ENCODE measurements at places on chromosomes 3 and 15.

DNA sequence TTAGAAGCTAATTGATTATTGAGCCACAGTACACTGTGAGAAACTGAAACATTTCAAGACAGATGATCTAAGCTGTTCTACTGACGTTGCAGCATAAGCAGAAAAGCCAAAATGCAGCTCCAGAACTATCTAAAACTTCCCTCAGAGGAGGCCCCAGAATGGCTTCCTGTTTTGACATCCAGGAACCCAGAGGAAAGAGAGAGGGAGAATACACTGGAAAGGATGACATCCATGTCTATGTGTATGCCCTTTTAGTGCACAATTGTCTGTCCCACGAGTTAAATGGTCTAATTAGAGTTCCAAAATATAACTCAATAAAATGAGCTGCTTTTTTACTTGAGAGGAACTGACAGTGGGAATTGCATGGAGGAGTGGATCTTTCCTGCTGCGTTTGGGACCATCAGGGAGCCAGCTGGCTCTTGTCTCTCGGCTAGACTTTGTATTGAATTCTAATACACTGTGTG is 688.1 kb downstream of the ZNF385D start:
- DNase-seq, result no peak

GRCh38 chr3:59854061-59854709 is 804.4 kb upstream of the CFAP20DC start:
- no peak for DNase-seq

DNA sequence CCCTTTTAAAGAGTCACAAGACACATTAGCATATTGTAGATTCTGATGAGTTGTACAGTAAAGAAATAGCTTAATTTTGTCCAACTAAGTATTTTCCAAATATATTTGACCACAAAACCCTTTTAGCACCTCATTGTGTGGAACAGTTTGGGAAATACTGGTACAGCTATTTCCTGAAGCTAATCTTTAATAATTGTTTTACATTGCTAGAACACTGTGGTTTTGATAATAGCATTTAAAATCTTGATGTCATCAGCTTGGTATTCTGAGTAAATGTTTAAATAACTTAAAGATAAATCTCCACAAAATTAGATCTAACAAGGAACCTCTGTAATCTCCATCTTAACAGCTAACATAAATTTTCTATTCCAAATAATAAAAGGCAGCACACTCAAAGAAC is 140.0 kb upstream of the MLF1 start:
- DNase-seq, result no peak

DNA sequence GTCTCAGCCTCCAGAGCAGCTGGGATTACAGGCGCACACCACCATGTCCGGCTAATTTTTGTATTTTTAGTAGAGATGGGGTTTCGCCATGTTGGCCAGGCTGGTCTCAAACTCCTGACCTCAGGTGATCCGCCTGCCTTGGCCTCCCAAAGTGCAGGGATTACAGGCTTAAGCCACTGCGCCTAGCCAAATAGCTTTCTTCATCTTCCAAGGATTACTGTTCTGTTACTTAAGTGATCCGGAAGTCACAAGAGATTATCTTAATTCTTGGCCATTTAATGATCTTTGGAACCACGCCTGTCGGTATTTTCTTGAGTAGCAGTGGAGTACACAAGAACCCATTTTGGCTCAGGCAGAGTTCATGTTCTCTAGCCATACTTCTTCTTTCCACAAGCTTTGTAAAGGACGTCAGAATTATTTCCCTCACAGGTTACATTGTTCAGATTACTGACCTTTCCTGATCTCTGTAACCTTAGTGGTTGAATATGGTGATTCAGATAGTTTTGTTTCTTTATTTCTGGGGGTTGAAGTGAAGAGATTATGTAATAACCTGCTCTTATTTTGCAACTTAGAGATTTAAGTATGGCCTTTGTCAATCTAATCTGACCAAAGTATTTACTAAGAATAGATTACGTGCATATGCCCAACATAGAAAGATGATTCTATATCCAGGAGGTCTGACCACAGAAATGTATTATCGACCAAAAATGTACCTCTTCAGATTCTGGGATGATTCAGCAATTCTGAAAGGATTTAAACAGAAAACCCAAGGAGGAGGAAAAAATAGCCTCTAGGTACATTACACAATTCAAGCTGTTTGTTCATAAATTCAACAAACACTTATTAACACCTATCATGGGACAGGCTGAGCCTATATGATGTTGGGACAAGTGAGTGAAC is 132.2 kb downstream of the GREM1 start:
- DNase-seq, result no peak

DNA sequence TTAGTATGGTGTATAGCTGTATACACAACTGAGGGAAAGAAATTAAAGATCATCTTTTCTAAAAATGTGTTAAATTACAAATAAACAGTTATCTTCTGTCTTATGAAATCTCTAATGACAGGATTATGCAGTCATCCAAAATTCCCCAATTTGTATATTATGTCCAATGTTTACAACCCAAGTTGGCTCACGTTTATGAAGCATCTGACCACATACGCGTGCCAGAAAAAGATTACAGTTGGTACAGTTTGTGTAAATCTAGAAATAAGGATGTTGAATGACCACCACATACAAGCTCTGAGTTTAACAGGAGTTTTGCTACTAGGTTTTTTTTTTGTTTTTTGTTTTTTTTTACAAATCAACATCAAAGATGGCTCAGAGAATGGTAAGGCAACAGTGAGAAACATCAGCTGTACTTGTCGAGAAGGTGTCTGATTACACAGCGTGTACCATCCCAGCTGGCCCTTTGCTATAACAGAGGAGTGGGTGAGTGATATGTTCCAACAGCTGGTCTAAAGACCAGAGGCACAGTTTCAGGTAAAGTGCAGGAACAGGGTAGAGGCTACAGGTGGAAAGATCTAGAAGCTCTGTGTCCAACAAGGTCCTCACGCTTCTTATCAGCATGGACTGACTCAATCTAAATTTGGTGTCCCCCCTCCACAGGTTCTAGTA is 47.1 kb downstream of the USF3 start:
- no peak for DNase-seq

GRCh38 chr3:149152420-149152819 is 23.0 kb downstream of the HPS3 start:
- DNase-seq, result no peak

DNA sequence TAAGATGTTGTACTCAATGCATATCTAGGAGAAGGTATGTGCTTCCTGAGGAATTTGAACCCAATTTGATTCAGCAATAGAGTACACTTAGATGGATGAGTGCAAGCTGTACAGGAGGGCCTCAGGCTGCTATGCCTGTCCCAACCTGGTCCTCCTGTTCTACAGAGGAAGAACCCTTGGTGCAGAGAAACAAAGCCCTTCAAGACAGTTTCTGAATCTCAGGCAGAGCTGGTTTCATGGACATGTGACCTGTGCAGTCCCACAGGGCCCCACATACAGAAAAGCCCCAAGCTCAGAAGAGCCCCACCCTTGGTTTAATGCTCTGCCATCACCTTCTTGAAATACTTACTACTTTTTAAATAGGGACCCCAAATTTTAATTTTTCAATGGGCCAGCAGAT is 15.3 kb downstream of the FOXP1 start:
- DNase-seq, result no peak

GRCh38 chr15:57460208-57460816 is 84.0 kb downstream of the CGNL1 start:
- DNase-seq, result no peak

- DNase-seq, result no peak
Measured at GRCh38 chr3:55859305-55859704, 372.2 kb upstream of the WNT5A start.

DNA sequence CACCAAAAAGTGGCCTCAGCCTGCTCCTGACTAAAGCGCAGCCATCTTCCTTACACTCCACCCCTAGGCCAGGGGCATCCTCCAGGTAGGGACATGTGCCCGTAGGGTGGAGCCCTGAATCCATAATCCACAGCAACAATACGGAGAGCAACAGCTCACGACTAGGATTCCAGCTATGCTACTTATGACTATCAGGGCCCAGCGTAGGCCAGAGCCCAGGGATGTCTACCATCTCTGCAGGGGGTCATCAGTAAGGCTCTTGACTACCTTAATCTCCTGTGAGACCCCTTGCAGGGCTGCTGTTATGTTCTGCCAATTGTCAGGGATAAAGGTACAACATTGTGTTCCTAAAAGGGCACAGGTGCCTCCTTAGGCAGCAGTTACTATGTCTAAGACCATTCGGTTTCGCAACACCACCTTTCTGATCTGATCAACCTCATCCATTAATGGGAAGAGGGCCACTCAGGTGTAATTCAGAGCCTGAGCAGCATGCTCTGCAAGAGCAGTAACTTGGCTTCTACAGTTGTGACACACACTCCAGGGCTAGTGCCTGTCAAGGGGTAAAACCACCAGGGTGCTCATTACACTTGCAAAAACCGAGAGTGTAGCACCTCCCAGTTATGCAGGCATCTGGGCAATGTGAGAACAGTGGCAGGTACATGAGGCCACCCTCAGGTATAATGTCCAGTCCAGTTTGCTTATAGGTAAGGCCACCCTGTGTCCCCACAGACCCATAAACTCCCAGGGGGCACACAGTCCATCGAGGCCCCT is 11.0 kb downstream of the CCRL2 start:
- no peak for DNase-seq

GRCh38 chr15:99427210-99427609 is 138.6 kb upstream of the MEF2A start:
- DNase-seq, result no peak

- no peak for DNase-seq
Measured at GRCh38 chr15:75069301-75069925, 46.0 kb downstream of the PPCDC start.

- no peak for DNase-seq
Measured at GRCh38 chr15:40183636-40184463, 23.0 kb downstream of the BUB1B start.

- DNase-seq, result no peak
Measured at GRCh38 chr3:98223907-98224672, 40.0 kb upstream of the OR5H6 start.

DNA sequence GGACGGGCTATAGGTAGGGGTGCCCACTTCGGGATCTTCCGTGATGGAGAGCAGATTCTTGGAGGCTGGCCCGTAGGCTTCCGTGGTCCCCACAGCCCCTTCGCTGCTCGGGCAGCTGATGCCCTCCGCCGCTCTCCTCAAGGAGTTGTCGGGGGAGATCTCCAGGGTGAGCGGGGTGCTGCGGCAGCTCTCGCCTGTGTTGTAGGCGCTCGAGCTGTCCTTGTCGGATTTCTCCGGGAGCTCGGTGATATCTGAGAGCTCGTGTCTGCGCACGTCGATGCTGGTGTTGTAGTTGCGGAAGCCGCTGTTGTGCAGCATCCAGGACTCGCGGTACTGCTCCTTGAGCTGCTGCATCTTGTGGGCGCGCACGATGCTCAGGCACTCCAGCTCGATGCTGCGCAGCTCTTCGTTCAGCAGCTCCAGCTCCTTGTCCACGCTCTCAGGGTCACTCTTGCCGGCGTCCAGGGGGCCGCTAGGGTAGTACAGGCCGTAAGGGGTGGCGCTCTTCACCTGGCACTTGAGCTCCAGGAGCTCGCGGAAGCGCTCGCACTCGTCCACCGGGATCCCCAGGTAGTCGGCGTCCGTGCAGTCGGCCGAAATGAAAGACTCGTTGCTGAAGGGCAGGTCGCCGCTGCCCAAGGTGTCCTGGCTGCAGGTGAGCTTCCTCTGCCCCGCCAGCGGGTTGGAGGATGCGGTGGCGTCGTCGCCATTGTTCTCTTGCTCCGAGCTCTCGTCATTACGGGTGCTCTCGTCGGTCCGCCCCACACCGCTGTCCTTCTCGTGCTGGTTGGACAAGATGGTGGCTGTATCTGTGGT is 240.4 kb downstream of the PDZRN3 start:
- DNase-seq, result no peak

GRCh38 chr3:45665101-45665572 is 24.1 kb upstream of the SACM1L start:
- DNase-seq, result no peak

DNA sequence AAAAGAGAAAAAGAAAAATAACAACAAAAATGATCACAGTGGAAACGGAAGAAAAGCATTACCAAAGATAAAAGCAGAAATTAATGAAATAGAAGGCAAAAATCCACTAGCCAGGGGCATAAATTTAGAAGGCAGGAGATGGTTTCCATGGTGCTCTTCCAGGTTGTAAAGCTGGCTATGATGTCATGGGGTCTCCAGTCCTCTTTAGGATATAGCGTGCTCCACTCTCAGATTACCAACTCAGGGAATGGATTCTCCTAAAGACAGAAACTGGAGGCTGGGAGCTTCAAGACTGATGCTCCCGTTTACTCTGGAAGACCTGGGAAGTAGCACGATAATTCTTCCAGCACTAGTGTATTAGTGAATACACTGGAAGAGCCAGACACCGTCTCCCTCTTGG is 10.9 kb upstream of the ULK4 start:
- DNase-seq, result no peak

GRCh38 chr15:74320352-74321247 is 46.8 kb downstream of the CYP11A1 start:
- no peak for DNase-seq

DNA sequence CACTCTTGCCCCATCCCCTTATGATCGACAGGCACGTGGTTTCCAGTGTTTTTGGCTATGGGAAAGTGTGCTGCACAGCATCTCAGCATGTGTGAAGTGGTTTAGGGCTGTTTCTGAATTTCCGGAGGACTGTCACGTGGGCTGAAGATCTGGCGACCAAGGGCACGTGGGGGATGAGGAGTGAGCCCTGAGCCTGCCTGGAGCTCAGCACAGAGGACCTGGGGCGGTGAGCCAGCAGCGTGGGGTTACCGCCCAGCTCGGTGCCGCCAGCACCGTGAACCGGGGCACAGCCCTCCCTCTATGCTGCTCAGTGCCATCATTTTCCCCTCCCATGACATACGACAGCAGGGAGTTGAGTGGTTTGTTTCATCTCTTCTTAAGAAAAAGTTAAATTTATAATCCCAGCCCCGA is 150.2 kb downstream of the DNAJB8 start:
- DNase-seq, result no peak

DNA sequence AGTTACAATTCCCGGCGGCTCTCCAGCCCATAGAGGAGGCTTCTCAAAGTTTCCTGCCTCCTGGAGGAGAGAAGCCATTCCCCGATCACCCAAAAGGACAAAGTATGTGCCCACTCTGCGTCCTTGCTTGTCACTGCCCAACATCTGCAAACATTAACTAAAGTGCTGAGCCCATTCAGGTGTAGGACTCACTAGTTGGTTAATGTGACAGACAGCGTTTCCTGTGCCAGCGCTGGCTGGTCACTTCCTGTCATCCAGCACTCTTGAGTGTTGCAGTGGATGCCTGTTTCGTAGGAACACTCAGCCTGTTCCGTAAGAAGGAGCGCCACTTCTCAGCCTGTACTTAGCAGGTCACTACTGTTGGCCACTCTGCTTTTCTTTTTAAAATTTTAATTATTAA is 100.3 kb downstream of the APBA2 start:
- no peak for DNase-seq

All from neuronal stem cell (in vitro differentiated cells).